CD4-positive, alpha-beta T cell treated with Interleukin-4 for 4 hours (primary cell): ENCODE measurements at places on chromosomes 6 and 20.
A peak's percentile ranks its signal among the peaks of the same experiment; 100 is the strongest.

GRCh38 chr20:50029697-50030461 is 47.1 kb downstream of the SNAI1 start:
- DNase-seq: no peak

DNA sequence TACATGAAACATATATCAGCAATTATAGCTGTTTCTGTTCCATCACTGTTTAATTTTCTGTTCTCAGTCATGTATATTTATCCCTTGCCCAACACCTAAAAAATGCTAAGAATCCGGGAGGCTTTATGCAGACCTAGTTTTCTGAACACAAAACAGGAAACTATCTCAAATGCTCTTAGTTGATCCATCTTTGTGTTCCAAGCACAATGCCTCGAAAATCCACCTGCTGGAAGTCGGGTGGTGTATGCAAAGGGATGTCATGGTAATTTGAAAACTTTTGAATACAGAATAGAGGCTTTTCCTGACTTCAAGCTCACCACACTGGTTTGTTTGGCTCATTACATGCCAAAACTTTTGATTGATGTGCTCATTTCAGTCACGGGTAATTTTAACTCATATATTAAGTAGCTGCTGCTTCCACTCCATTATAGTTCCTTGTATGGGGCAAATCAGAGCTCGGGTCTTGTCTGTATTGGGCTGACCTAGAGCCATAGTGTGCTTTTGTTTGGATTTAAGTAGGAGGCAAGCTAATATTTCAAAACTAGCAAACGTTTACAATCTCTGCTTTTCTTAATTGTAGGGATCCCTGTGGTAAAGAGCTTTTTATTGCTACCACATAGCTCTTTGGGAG is 646.5 kb upstream of the EPHA7 start:
- DNase-seq: no peak

- DNase-seq: no peak
Observed at GRCh38 chr20:63952769-63953168, 3.4 kb downstream of the UCKL1 start.

DNA sequence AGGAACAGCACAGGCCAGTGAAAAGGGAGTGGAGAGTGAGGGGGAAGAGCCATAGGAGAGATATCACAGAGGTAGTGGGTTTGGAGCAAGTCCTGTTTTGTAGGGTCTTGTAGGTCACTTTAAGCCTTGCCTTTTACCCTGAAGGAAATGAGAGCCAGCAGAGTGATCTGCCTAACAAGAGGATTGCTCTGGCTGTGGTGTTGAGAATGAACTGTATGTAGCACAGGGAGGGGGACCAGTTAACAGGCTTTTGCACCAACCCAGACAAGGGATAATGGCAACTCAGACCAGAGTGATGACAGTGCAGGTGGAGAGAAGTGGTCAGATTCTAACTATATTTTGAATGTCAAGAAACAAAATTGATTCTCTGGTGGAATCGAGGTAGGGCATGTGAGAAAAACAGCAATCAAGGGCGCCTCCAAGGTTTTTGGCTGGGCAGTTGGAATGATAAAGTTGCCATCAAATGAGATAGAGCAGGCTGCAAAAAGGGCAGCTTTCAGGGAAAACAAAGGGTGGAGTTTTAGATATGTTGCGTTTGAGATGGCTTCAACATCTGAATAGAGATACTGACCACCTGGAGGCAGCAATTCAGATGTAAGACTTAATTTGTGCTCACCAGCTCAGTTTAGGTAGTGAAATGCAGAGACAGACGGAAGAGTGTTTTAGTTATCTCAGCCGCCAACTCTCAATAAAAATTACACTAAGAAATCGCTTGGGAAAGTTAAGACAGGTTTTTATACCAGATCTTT is 134.4 kb upstream of the BTBD3 start:
- no peak for DNase-seq

GRCh38 chr6:150874179-150874578 is 8.7 kb downstream of the MTHFD1L start:
- DNase-seq: no peak

- no peak for DNase-seq
Observed at GRCh38 chr6:46610862-46611553, 41.6 kb downstream of the CYP39A1 start.

- DNase-seq: no peak
Observed at GRCh38 chr6:56424064-56424463, 176.7 kb upstream of the COL21A1 start.

DNA sequence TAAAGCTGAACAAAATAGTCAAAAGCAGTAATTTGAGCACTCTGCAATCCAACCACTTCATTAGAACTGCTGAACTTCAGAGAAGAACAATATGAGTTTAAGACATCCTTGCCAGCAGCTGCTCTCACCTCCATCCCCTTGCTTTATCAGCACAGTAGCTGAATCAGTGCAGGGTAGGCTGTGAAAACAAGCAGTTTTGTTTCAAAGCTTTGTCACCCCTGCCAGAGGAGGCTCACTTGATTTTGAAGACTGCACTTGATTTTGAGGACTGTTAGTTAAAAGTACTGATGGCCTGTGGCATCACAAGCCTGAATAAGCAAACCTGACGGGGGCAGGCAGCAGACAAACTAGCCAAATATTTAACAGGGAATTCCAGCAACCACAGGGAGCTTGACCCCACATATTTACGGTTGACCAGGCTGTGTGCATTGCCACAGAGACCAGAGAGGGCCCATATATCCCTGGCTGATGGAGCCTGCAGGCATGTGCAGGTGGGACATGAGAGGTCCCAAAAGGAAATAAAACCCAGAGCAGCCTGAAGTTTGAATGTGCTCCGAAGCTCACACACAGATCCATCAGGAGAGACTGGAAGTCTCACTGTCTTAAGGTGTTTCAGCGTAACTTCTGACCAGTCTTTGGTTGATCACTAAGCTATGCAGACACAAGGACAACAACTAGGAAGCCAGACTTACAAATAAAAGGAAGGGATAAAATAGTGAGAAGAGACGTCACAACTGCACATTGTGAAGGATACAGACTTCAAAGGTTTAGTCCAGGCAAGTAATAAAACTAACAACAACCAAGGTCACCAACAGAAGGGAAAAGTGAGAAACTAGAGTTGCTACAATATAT is 97.4 kb downstream of the PDSS2 start:
- DNase-seq: no peak

DNA sequence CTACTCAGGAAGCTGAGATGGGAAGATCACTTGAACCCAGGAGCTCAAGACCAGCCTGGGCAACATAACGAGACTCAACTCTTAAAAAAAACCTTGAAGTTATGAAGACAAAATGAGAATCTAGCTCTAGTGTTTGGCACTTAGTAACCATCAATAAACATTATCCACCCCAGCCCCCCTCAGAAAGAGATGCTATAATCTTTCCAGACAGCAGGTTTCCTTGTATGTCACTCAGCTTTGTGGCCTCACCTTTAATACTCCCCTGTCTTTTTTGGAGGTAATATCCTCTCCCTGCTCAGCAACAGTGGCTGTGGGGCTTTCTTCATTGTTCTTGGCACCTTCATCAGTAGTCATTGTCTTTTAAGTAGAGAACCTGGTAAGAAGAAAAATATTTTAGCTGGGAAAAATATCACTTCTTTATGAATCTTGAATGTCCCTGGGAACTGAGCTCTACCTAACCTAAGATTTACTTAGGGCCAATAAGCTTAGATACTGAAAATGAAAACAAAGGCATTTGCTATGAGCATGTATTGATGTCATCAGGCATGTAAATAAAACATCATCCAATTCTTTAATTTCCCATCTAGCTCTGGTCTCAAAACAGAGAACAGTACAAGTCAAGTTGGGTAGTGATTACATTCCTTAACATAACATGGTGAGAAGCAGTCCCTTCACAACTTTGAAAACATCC is 46.1 kb downstream of the FKBP5 start:
- DNase-seq: peak; percentile 16
